NCI-H748 treated with DMSO at 0.1 percent for 48 hours (cell line): ENCODE measurements at places on chromosomes 7 and 10.

GRCh38 chr7:128837521-128837921 is 7.3 kb downstream of the FLNC start:
- no peak for DNase-seq

- no peak for DNase-seq
Observed at GRCh38 chr10:130905386-130905785, 406.1 kb downstream of the TCERG1L start.

DNA sequence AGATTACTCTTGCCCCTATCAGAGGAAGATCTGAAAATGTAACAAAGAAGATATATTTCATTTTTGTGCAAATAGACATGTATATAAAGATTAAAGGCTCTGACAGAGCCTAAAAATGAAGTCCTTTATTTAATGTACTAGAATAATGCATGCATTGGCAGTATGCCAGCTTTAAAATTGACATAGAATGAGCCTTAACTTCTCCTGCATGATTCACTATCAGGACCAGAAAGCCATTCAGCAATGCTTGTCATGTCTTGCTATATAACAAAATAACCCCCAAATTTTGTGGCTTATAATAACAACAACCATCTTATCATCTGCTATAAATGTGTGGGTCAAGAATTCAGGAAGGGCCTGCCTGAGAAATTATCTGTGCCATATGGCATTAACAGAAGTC is 411.9 kb downstream of the GRM8 start:
- DNase-seq, result no peak

GRCh38 chr7:101278461-101279292 is 33.8 kb upstream of the FIS1 start:
- no peak for DNase-seq

GRCh38 chr10:614139-614711 is 75.2 kb downstream of the DIP2C start:
- no peak for DNase-seq

DNA sequence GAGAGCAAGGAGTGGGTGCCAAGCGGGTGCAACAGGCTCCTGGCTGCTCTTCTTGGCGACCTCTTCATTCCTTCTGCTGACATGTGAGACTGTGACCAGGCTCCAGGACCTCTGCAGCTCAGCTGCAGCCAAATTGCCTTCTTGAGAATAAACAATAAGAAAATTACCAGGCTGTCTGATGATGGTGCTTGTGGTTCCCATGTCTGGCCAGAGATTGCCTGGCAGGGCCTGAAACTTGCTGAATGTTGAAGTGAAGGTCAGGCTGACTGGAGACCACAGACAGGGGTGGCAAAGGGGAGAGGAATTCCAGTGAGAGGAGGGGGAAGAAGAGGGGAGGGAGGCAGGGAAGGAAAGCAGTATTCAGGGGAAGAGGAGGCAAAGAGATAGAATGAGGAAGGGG is 497.4 kb upstream of the PODXL start:
- no peak for DNase-seq

DNA sequence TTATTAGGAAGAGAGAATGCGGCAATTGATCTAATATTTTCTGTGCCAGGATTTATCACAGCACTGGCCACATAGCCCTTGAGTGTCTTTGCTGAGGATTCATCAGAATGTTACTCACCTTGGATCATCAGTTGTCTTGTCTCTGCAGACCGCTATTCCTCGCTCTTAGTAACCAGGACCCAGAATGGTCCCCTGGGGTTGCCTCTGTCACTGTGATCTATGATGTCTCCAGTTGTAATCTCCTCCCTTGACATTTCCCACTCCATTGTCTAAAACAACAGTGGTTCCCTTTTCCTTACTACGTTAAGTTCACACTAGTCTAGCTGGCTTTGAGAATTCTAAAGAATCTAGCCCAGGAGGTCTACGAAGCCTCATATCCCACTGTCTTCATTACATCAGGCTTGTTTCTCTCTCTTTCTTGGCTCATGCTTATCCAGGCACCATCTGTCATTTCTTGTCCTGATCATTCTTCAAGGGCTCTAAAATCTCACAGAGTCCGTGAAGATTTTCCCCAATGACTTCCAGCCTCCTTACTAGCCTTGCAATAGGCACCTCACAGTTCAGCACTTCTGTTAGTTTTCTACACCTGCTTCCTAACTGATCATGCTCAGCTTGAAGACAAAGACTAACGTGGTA is 125.8 kb downstream of the CUBN start:
- DNase-seq, result no peak

DNA sequence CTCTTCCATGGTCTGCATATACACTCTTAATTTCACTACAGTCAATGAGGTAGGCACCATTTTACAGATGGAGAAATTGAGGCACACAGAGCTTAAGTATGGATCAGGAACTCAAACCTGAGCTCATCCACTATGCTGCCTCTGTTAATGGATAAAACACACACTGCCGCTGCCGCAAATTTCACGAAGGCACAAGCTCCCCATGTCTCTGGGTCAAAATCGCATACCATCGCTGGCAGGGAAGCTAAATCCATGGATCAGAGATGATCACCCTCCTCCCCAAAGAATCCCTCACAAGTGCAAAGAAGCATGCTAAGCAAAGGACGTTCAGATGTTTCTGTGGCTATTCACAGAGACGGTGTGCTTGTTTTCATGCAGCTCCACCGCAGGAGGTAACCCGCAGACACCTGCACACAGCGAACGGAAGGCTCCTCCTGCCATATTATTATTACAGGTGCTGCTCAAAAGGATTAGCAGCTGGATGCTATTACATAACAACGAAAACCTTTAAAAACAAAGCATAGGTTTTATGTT is 109.3 kb downstream of the UBE2H start:
- peak; percentile 67 for DNase-seq

GRCh38 chr7:23959821-23960220 is 249.8 kb downstream of the STK31 start:
- DNase-seq, result no peak

- no peak for DNase-seq
Observed at GRCh38 chr7:98418636-98419315, 17.9 kb upstream of the BAIAP2L1 start.

- DNase-seq, result no peak
Observed at GRCh38 chr7:25054819-25055519, 70.1 kb downstream of the CYCS start.

GRCh38 chr7:55212838-55213237 is 152.3 kb upstream of the LANCL2 start:
- no peak for DNase-seq

GRCh38 chr7:142899661-142900060 is 14.1 kb upstream of the TRPV6 start:
- no peak for DNase-seq

GRCh38 chr10:17790651-17791050 is 18.5 kb upstream of the MRC1 start:
- DNase-seq, result no peak

DNA sequence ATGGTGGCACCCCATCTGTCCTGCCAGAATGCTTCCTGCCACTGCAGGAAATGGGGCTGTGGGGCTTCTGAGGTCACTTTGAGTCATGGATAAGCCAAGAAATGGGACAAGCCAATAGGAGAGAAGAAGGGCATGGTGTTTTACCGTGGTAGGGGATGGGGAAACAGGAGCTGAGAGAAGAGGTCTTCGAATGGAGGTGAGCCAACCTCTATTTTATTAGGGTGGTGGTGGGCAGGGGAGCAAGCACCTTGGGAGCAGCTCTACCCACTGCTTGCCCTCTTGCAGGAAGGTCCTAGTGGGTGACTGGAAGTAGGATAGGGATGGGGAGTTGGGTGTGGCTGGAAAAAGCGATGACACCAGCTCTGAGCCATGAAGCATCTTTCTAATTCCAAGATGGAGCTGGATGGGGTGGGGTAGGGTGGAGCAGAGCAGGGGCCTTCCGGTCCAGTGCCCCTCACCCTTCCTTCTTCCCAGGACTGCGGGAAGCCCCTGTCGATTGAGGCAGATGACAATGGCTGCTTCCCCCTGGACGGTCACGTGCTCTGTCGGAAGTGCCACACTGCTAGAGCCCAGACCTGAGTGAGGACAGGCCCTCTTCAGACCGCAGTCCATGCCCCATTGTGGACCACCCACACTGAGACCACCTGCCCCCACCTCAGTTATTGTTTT is 9.1 kb downstream of the ZYX start:
- no peak for DNase-seq

GRCh38 chr7:41624818-41625217 is 78.1 kb downstream of the INHBA start:
- DNase-seq, result no peak

- peak; percentile 41 for DNase-seq
Observed at GRCh38 chr7:17940951-17941431, 697 bp upstream of the SNX13 start.

- DNase-seq, result no peak
Observed at GRCh38 chr7:70435634-70436033, 696.3 kb upstream of the GALNT17 start.

- DNase-seq, result no peak
Observed at GRCh38 chr10:70588255-70588654, 14.3 kb downstream of the PRF1 start.

DNA sequence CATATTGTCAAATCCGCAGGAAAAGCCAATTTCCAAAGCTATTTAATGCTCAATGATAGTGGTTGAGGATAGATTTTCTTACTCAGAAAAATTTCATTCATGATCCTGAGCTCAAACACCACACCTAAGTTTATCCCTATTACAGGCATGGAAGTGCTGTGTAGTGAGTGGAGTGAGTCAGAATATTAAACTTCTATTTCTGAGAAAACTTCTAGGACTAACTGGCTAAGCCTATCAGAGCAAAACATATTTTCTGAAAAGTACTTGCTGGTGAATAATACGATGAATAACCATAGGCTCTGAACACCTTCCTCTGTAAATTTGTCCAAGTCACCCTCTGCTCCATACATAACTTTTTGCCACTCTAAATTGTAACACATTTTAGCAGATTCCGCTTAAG is 221.5 kb downstream of the SUGCT start:
- no peak for DNase-seq

- DNase-seq, result no peak
Observed at GRCh38 chr10:12592967-12593366, 243.6 kb downstream of the CAMK1D start.

DNA sequence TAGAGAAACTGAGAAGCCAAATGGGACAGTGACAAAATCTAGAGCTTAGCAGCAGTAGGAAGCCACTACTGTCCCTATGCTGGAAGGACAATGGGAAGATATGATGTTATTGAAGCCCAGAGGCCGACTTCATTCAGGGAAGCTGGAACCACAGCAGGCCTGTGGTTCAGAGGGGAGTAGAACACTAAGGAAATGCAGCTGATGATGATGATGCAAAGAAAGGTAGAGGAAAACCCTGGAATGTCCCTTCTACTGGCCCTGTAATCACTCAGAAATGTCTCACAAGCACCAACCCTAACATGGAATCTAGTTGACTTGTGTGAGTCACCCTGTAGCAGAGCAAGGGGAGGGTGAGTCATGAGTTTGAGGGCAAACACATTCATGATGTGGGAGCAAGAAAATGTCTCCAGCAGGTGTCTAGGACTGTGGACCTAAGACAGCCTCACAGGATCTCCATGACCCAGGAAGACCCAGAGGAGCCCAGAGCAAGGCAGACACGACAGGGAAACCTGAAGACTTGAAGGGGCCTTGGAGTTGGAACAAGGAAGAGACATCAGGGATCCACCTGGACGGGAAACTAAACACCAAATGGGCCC is 37.0 kb upstream of the LRRC17 start:
- DNase-seq, result no peak

DNA sequence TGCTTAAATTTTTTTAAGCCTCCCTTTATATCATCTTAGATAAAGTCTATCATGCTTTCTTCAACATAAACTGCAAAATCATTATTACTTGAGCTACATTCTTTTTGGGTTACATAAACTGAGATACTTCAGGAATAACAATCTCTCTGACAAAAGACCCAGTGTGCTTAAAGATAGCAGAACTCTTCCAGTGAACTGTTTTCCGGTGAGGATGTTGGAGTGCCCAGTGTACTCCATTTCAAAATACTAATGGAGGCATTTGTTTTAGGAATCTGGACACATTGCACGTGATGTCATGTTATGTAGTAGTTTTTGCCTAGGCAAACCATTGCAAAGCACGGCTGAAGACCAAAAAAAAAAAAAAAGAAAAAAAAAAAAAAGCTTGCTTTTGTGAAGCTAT is 388.2 kb upstream of the CELF2 start:
- DNase-seq, result no peak

GRCh38 chr10:103602028-103602851 is 108.7 kb downstream of the NEURL1 start:
- no peak for DNase-seq

DNA sequence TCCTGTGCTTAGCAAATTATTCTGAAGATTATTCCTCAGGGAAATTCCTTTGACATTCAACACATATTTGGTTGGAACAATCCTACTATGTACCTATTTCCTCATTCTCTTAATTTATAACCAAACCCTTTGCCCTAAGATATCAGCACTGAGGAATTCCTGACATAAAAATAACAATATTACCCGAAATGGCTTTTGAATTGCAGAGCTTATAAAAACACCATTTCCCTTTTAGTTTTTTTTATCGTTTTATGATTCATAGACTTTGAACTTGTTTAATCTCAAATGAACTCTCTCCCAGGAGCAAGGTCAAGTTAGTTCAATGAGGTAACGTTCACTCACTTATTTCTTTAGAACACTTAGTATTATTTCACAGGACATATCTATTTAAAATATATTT is 7.7 kb upstream of the ABCB1 start:
- no peak for DNase-seq

GRCh38 chr7:121371883-121372282 is 24.2 kb downstream of the FAM3C start:
- no peak for DNase-seq

- DNase-seq, result no peak
Observed at GRCh38 chr7:132876576-132876975, 205.3 kb downstream of the CHCHD3 start.

DNA sequence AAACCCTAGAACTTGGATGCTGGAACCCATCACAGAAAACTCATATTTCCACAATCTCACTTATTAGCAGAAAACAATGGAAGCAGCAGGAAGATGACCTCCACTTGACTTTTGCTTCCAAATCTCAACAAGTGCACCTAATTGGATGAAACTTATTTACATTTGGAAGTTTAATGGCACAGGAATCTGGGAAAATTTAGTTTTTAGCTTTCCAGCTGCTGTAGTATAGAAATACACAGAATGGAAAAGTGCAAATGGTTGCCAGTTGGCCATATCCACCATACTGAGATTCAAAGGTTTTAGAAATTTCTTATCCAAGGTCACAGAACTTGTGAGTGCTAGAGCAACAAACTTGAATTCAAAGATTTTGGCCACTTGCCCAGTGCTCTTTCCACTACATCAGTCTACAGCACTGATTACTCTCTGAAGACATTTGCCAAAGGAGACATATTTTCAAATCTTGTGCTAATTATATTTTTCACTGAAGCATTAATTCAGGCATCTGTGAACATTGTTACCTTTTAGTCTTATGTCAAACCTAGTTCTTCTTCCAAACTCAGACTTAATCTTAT is 9.3 kb upstream of the AHR start:
- no peak for DNase-seq

DNA sequence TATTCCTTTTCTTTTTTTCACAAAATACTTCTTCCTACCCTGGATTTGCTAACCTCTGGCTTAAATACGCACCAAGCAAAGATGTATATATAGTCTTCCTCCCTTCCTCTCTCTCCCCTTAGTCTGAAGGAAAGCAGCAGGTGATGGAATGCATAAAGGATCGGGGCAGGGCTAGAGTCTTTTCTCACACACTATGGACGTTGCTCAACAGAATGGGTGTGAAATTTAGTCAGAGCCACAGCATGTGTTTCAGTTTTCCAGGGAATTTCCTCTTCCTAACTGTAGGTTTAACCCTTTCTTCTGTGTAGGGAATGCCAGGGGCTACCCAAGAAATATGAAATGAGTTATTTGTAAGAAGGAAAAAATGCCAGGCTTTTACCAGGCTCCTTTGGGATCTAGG is 71.4 kb upstream of the NFKB2 start:
- DNase-seq, result no peak

GRCh38 chr7:75662579-75663301 is 76.0 kb downstream of the HIP1 start:
- DNase-seq, result no peak
